T follicular helper cell (primary cell): ENCODE measurements at places on chromosomes 2 and 18.

- DNase-seq = no peak
These were observed 26.9 kb downstream of the LOXHD1 start for GRCh38 chr18:46630160-46630559.

DNA sequence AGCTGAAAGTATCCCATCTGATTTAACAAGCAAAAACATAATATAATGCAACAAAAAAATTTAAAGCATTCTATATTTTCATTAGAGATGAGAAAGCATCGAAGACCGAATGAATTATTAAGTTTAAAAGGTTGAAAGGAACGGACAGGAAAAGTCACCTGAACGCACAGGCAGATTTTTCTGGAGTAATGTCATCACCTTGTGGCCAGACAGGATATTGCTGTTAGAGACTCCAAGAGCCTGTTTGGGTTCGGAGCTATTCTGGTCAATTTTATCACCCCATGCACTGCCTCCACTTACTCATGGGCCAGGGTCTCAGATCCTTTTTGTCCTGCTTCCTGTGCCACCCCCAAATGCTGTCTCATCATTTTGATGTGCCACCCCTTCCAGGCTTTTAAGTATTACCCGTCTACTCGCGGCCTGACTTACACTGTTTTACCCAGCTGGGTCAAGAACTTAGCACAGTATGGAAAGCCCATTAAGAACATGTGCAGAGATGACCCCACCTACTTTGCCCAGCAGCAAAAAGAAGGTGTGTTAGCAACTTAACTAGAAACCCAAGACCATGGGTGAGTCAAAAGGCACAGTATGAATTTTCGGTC, 27.3 kb downstream of the GKN2 start:
- DNase-seq = peak; percentile 46

- DNase-seq = no peak
These were observed 88.0 kb downstream of the COMMD1 start for GRCh38 chr2:61993422-61994024.

GRCh38 chr2:218193701-218194100, 23.3 kb upstream of the ARPC2 start:
- no peak for DNase-seq

DNA sequence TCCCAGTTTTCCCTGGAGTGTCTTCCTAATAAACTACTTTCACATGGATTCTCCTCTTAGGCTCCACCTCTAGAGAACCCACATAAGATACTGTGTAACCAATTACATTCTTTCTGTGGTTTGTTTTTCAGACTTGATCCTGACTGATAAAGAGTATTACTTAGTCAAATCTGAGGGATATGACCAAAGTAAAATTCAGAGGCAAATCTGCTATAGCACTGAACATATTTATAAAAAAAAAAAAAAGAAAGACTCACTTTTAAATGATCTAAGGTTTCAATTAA, 13.9 kb downstream of the CKAP2L start:
- DNase-seq = no peak

GRCh38 chr18:70289351-70290312, 787 bp downstream of the SOCS6 start:
- DNase-seq = no peak

- DNase-seq = no peak
These were observed 360.5 kb downstream of the SOX11 start for GRCh38 chr2:6052649-6053048.

- no peak for DNase-seq
These were observed 201.7 kb upstream of the MGAT5 start for GRCh38 chr2:134052173-134052572.

- no peak for DNase-seq
These were observed 33.5 kb downstream of the POLE4 start for GRCh38 chr2:74991977-74992376.

DNA sequence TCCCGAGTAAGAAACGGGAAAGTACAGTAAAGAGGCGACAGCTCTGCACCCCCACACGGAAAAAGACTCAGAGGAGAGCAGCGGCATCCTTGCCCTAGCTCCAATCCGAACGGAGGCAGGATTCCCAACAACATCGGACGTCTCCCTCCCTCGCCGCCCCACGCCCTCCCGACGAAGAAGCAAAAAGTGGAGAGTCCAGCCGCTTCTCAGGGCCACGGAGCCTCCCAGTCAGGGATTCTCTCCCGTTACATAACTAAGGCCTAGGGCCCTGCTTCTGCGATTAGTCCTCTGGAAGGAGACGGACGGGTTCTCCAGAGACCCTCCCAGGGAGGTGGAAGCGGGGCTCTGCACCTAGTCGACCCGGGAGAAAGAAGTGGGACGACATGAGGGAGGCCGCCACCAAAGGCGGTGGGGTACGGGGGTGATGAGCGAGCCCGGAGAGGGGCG, 587 bp downstream of the SUMO1 start:
- no peak for DNase-seq

- DNase-seq = no peak
These were observed 63.5 kb downstream of the TGIF1 start for GRCh38 chr18:3513481-3513880.

DNA sequence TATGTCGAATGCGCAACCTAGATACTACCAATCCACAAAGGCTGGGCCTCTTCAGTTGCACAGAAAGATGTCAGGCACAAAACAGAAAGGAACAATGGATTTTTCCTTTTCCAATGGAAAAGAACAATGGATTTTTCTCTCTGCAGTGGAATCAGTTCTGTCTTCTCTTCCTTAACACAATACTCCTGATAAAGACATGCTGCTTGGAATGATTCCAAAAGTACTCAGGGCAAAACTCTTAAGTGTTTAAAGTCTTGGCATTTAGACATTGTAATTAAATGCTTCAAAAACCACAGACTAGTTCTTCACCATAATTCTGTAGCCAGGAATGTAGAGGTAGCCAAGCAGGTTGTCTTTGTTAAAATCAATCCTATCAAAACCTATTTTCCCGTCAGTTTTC, 46.7 kb upstream of the FLACC1 start:
- no peak for DNase-seq

GRCh38 chr2:195238826-195239225, 418.2 kb upstream of the SLC39A10 start:
- no peak for DNase-seq

DNA sequence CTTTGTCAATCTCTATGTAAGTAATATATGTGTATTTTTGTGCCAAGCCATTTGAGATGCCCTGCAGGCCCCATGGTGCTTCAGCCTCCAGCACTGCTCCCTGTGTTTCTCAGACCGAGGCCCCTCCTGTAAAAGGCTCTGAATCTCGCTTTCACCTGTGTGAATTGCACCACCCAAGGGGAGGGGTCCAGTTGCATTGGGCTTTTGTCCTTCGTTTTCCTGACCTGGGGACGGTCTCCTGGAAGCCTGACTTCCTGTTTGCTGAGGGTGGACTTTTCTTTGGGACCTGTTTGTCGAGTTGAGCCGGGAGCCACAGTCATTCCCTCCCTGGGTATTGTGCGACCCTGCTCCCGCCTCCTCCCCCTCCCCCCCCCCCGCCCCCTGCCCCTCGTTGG, 48.9 kb downstream of the AGAP1 start:
- DNase-seq = no peak

- no peak for DNase-seq
These were observed 28.5 kb upstream of the CEP68 start for GRCh38 chr2:65027616-65028244.

- no peak for DNase-seq
These were observed 57.9 kb upstream of the ARHGAP15 start for GRCh38 chr2:143071185-143071876.

- DNase-seq = no peak
These were observed 417.0 kb downstream of the EIPR1 start for GRCh38 chr2:2960441-2961133.

- DNase-seq = no peak
These were observed 14.7 kb upstream of the MAPRE2 start for GRCh38 chr18:35026407-35027061.

DNA sequence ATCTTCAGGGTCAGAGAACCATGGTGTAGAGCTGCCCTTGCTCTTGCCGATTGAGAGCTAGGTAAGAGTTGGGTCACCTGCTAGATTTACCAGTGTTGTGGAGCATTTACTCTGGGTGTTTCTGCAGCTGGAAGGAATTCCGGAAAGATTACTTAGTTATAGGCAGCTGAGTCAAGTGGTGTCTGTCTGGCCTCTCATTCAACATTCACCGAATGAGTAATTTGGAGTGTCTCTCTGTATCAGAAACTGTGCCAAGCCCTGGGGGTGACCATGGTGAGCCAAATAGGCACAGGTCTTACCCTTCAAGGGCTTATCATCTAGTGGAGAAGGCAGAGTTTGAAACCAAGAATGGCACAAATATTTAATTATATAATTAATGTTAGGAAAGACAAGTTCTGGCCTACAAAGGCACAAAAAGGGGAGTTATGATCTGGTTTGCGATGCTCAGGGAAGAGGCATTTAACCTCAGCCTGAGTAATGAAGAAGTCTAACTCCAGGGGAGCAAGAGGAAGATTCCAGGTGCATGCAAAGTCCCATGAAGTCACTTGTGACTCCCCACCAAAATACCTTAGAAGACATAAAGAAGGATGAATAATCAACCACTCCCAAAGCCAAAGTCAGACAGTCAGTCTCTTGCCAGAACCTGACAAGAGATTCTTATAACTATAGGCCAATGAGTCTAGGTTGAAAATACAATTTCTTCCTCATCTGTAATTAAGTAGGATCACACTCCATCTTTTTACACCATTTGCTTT, 12.5 kb downstream of the SETBP1 start:
- no peak for DNase-seq

DNA sequence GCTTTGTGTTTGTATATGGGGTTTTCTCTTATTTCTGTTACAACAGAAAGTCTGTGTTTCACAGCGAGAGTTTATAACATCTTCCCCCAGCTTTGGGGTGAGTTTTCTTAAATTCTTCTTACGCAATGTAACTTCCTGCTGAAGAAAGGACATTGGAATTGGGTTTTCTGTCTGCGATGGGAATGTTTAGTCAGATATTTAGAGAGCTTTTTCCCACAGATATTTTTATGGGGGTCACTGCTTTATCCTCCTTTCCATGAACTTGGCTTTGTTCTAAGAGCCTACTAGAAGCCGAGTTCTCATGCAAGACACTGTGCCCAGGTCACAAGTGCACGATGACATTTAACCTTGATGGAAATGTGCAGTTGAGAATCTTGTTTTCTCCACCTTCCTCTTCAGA, 22.1 kb downstream of the B3GNT2 start:
- DNase-seq = no peak

- no peak for DNase-seq
These were observed 388.3 kb downstream of the NR4A2 start for GRCh38 chr2:155944218-155944617.

DNA sequence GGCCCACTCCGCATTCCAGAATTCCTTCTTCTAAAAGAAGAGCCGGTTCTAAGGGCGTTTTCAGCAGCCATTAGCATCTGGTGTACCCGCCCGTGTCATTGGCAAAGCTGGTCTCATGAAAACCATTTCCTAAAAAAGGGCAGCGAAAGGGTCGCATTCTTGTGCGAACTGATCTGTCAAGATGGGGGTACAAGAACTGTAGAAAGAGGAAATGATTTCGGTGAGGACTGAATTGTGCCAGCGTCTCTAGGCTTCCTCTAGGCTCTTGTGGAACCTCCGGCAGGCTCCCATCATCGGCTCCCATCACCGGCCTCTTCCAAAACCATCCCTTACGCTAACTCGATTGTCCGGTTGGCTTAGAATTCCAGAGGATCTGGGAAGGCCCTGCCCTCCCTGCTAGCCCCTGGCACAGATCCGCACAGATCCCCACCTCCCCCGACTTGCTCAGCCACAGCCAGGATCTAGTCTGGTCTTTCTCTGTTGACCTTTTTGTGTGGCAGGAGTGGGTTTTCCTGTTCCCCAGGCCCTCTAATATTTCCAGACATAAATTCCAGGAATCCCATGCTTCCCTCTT, 1.3 kb downstream of the RAB31 start:
- no peak for DNase-seq

GRCh38 chr2:80496775-80497174, 192.2 kb upstream of the LRRTM1 start:
- no peak for DNase-seq

DNA sequence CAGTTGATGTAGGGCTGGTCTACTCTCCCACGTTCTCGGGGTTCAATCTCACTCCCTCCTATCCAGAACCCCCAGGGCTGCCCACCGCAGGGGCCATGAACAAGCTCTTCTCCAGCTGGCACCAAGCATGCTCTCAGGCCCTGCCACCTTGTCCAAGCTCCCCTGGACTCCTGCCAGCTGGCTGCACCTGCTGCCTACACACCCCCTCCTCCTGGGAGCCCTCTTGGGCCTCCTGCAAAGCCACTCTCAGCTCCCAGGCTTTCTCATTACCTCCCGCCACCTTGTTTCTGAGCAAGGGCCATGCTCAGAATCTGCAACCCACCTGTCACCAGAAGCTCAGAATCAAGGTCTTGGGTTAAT, 56.0 kb downstream of the HDAC4 start:
- DNase-seq = no peak

DNA sequence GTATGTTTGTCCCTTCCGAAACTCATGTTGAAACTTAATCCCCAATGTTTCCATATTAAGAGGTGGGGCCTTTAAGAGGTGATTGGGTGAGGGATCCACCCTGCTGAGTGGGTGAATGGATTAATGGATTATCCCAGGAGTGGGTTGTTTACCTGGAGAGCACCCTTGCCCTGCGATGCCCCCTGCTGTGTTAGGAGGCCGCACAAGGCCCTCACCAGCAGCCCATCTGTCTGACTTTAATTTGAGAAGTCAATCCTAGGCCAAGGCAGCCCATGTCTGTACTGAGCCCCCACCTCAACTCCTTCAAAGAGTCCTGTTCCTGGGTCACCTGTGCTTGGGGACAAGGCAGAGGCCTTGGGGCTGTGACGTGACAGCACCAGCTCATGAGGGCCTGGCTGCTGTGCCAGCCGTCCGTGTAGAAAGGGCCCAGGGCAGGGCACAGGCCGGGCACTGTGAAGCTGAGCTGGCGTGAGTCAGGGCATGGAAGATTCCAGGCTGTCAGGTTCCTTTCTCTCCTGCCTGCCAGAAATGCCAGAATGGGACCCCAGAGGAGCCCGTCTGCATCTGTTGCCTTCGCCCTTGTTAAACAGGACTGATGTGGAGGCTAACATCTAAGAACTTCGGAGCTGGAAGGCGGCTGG, 21.3 kb upstream of the TAF1B start:
- no peak for DNase-seq

- DNase-seq = no peak
These were observed 25.9 kb downstream of the SIGLEC15 start for GRCh38 chr18:45851161-45851925.

DNA sequence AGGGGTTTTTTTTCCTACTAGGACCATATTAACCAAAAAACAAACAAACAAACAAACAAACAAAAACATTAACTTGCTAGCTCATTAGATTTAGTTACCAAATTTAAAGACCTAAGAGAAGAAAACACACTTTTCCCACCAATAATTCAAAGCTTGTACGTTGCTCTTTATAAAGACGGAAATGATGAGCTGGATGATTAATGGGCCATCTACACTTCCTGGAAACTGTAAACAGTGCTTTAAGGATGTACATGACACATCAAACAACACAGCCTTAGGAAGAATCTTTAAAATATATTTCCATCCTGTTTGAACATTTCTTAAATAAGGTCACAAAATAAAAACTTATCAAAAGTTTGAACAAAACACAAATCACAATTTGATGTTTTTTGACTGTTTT, 982 bp downstream of the BMP10 start:
- DNase-seq = no peak
